ENCODE measurements at places on chromosomes 5 and 9.

- DNase-seq, result peak; percentile 14
These were observed 118.4 kb downstream of the ARHGAP26 start for GRCh38 chr5:142888469-142889085.

- no peak for DNase-seq
These were observed 28.1 kb downstream of the FAM114A2 start for GRCh38 chr5:154010660-154011059.

GRCh38 chr5:56896763-56897162 lies 12.6 kb upstream of the SETD9 start:
- DNase-seq, result no peak

- peak; percentile 94 for DNase-seq
These were observed at the start of gene RBM22 for GRCh38 chr5:150700594-150701377. TSS of gene RBM22 (minus strand) at chr5:150701062. CDS start at chr5:150700985, 77 bp downstream.

DNA sequence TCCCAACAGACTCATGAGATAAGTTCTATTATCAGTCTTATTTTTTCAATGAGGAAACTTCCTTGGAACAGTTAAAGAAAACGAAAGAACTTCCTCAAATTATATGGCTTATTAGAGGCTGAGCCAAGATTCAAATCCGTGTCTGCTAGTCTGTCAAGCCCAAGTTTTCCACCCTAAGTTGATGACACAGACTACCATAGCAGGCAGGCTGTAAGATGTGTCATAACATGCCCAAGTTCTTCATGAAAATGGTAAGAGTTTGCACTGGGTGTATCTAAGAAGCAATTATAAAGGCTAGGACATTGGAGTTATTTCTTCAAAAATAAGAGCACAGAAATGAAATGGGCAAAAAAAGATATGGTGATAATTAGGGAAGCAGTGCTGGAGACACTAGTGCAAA lies 634.5 kb downstream of the BRINP1 start:
- DNase-seq, result no peak

GRCh38 chr5:55902696-55903095 lies 51.5 kb downstream of the IL31RA start:
- DNase-seq, result no peak

DNA sequence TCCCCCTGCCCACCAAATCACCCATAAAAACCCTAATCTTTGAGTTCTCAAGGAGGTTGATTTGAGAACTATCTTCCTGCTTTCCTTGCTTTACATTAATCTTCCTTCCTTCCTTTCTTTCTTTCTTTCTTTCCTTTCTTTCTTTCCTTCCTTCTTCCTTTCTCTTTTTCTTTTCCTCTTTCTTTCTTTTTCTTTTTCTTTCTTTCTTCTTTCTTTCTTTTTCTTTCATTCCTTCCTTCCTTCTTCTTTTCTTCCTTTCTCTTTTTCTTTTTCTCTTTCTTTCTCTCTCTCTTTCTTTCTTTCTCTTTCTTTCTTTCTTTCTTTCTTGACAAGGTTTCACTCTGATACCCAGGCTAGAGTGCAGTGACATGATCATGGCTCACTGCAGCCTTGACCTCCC lies 67.3 kb upstream of the CEMIP2 start:
- no peak for DNase-seq

DNA sequence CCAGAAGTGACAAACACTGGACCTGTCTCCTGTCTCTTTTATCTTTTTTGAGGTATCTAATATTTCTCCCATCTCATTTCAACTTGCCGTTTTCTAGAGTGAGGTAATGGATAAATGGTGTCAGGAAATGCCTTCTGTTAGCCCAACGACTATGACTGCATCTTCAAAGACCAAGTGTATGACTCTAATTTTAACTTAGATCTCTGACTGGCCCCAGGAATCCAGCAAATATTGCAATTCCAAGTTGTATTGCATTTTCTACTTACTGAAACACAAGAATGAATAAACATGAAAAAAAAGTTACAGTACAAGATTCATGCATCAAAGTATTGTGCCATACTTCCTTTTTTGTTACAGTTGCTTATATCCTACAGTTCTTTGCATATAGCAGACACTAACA lies 26.3 kb downstream of the SLC28A3 start:
- no peak for DNase-seq

GRCh38 chr5:158522776-158523175 lies 576.9 kb downstream of the EBF1 start:
- DNase-seq, result no peak

GRCh38 chr5:10562201-10563109 lies 1.4 kb upstream of the ANKRD33B start:
- DNase-seq, result no peak

DNA sequence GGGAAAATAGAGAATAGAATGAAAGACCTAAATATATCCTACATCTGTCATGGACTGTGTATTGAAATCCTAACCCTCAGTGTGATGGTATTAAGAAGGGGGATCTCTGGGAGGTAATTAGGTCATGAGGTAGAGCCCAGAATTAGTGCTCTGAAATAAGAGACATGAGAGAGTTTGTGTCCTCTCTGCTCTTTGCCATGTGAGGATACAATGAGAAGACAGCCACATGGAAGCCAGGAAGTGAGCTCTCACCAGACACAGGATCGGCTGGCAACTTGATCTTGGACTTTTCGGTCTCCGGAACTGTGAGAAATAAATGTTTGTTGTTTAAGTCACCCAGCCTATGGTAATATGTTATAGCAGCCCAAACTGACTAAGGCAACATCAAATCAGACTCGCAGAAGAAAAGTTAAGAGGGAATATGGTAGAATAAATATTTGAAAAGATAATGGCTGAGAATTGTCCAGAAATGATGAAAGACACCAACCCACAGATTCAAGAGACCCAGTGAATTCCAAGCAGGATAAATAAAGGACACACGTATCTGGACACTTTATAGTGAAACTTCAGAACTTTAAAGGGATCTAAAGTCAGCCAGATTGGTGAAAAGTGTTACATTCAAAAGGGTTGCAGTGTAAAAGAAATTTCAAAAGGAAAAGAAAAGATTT lies 12.7 kb upstream of the SLC36A1 start:
- DNase-seq, result no peak

- peak; percentile 1 for DNase-seq
These were observed 18.4 kb downstream of the ZDHHC11B start for GRCh38 chr5:765948-766631.

- DNase-seq, result no peak
These were observed 22.0 kb downstream of the MAST4 start for GRCh38 chr5:66617991-66618768.

GRCh38 chr5:158390577-158390976 lies 531.6 kb upstream of the CLINT1 start:
- no peak for DNase-seq

- no peak for DNase-seq
These were observed 31.5 kb downstream of the OLFML2A start for GRCh38 chr9:124808246-124808956.

DNA sequence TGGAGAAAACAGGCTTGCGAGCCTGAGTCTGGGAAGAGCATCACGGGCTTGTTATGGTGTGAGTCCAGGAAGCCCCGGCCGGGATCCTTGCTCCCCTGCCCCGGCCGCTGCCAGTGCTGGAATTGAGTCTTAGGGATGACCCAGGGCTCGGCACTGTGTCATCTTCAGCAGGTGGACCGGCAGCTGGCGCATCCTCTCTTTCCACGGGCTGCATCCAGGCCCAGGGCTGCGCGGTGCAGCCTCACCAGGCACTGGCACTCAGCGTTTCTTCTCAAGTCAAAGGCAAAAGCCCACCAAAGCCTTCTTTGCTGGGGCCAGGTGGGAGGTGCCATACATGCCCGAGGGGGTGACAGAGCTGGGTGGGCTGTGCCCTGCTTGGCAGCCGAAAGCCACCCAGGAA lies 46.6 kb downstream of the COL5A1 start:
- no peak for DNase-seq

DNA sequence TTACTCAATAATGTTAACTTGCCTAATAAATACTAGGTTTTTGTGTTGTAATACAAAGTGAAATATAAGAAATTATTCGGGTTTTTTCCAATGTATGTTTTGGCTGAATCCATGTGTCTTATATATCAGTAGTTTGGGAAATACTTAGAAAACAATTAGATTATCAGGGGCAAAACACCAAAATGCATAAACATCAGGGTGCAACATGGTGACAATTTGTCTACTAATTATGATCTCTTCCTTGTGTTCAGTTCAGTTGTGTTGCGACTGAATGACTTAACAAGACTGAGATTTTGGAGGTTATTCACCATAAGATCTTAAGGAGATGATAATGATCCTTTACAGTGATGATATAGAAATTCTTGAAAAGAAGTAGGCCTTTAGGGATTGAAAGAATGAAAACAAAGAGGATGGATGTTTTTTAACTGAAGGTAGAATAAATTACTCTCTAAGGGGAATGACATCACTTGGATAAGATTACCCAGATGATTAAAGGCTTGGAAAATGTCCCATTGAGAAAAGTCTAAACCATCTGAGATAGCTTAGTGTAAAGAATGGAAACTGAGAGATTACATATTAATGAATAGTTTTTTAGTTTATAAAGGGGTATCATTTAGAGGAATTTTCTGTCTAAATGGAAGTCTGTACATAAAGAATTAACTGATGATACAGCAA lies 415.8 kb downstream of the SPATA31D1 start:
- DNase-seq, result no peak

DNA sequence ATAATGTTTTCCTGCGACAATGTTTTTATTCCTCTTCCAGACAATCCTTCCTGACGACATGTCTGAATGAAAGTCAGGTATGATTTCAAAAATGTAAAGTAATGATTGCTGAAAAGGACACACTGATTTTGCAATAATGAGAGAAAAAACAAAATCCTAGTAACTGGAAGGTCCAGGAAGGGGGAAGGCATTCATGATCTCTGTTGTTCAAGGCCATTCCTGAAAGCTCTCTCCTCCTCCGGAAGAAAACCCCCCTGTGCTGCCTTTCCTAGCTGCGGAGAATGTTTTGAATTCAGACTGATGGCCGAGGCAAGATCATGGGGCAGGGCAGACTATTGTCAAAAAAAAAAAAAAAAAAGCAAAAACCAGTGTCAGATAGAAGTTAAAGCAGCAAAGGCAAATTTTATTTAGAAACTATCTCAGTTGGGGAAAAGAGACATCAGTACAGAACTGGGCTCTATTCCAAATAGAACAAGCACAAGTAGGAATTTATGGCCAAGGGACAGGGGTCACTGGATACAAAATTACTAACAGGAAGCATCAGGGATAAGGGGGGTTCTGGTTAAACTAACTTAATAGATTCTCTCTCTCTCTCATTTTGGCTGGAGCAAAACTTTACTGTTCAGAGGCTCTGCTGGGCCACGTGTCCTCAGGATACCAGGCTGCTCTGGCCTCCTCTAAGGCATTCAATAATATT lies 36.5 kb upstream of the CTSV start:
- DNase-seq, result no peak

DNA sequence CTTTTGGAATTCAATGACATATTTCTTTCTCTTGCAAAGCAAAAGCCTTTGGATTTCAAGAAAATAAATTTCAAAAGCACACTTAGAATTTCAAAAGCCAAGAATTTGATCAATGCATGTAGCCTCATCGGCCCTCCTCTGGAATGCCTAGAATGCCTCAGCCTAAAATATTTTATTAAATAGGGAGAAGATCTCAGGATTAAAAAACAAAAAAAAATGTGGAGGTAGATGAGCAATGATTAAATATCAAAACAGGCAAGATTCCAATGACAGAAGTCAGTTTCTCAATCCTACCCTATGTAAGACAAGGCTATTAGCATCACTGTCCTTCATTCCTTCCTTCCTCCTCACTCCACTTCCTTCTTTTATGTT lies 169.0 kb downstream of the CDH6 start:
- no peak for DNase-seq

DNA sequence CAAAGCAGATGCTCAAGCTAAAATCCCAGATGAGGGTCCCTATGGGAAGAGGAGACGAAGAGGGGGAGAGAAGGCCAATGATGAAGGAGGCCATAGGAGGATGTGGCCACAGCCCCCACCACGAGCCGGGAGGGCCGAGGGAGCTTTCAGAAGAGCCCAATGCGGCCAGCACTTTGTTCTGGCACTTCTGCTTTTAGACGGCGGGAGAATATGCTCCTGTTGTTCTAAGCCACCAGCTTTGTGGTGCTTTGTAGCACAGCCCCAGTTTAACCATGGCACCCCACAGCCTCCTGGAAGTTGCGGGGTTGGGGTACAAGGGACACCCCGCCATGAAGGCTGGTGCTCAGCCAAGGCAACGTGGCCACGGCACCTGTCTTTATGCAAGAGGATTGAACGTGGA lies 33.4 kb downstream of the LPCAT1 start:
- no peak for DNase-seq

- DNase-seq, result peak; percentile 38
These were observed 69.8 kb downstream of the KDM4C start for GRCh38 chr9:6827439-6828145.

- DNase-seq, result no peak
These were observed 233.7 kb upstream of the IL12B start for GRCh38 chr5:159564031-159564430.

- no peak for DNase-seq
These were observed 1.8 kb upstream of the TRIM41 start for GRCh38 chr5:181221105-181221791.

DNA sequence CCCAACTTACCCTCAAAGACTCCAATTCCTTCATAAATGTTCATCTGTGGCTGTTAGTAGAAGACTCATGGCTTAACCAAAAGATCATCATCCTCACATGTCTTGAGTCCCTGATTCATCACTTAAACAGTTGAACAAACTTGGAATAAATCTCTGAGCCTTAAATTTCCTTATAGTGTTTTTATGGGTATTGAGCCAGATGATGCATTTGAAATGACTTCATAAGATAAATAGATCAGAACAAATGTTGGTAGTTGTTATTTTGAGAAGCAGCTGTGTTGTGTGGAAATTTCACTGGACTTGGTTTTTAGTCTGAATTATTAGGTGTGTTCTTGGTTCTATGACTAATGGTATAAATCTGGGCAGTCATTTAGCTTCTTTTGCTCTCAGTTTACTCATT lies 236.2 kb downstream of the NNT start:
- no peak for DNase-seq

GRCh38 chr5:55402199-55402598 lies 94.4 kb downstream of the MTREX start:
- no peak for DNase-seq

DNA sequence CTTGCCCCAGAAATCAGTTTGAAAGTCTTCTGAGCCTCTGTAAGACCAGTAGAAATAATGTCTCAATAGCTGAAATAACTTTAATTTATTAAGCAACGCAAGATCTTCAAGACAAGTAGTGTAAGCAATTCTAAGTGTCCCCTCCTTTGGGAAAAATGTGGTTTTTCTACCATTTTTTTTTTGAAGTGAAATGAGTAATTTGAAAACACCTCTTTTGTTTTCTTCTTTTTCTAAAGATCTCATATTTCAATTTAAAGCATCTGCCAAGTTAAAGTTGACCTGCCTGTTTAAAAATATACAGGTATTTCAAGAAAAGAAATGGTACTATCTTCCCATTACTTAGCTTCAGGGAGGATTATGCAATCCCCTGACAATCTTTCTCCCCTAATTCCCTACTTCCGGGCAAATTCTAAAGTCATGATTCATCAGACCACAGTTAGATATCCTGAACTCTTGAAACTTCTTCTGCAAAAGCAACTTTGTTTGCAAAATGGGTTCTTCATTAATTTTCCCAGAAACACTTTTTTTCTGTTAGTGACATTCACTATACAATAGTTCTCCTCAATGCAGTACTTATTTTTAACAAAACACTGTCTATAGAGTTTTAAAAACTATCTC lies 7.8 kb upstream of the ANXA1 start:
- DNase-seq, result no peak

- DNase-seq, result no peak
These were observed 171.2 kb downstream of the SLC12A2 start for GRCh38 chr5:128254789-128255188.

All from stimulated activated CD4-positive, alpha-beta T cell treated with anti-CD3 and anti-CD28 coated beads, Interleukin-15, amount 100 ng/mL, for 24 hours (primary cell).